ENCODE measurements at places on chromosomes 7 and 10.

GRCh38 chr7:116249969-116250553, 39.7 kb downstream of the TES start:
- DNase-seq, result no peak

GRCh38 chr10:96390460-96390864, 31.7 kb upstream of the OPALIN start:
- no peak for DNase-seq

GRCh38 chr7:96499532-96499931, 177.6 kb upstream of the SLC25A13 start:
- no peak for DNase-seq

- DNase-seq, result no peak
Measured at GRCh38 chr10:89861584-89862301, 160.4 kb downstream of the KIF20B start.

DNA sequence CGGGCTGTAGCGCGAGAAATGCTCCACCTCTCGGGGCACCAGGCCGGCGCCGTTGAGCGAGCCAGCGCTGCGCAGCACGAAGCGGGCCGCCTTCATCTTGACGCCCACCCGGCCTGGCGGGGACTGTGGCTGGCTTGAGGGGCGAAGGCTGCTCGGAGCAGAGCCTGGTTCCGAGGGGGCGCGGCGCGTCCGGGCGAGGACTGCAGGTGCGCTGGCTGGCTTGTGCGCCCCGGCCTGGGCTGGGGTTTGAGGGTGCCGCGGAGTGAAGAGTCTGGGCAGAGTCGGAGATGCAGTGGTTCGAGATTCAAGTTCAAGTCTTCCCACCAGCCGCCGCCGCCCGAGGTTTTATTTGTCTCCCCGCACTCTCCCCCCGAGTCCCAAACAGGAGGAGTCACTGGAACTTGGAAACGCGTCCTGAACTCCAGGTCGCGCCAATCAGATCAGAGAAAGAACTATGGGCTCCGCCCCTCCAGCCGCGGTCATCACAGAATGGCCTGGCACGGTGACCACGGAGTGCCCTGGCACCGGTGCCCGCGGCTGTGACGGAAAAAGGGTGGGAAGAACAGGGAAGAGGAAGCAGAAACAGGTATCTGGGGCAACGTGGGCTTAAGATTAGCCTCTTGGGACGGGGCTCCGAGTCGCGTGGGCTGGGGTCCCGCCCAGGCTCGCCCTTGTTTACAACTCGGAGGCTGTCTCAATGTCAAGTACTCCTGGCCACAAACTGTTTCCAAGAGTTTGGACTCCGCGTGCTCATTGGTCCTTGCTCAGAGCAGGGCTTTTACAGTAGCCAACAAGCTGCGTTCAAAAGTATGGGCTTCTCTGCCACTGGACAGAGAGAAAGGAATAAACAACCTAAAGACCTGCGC, at the start of gene PDK4:
PDK4 (minus strand) TSS at position 319 of the 866 bp plus-strand sequence; CDS start at position 96, 223 bp downstream.
- no peak for DNase-seq

DNA sequence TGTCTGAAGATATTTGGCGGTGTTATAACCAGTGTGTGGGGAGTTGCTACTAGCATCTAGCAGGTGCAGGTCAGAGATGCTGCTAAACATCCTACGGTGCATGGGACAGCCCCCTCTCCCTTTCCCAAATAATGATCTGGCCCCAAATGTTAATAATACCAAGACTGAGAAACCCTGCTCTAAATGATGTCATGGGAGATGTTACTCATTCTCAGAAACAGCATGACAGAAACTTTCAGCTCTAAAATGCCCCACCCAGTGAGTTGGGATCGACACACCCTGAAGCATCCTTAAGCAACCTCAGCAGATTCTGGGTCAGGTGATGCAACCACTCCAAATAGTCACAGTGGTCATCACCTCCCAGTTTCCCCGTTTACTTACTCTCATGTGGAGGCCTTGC, 108.8 kb upstream of the MPP7 start:
- no peak for DNase-seq

GRCh38 chr7:66929165-66929564, 8.1 kb downstream of the TMEM248 start:
- no peak for DNase-seq

GRCh38 chr10:38045129-38045528, 34.7 kb downstream of the ZNF33A start:
- DNase-seq, result no peak
